ENCODE measurements at places on chromosomes 2 and 18.
A peak's percentile ranks its signal among the peaks of the same experiment; 100 is the strongest.

DNA sequence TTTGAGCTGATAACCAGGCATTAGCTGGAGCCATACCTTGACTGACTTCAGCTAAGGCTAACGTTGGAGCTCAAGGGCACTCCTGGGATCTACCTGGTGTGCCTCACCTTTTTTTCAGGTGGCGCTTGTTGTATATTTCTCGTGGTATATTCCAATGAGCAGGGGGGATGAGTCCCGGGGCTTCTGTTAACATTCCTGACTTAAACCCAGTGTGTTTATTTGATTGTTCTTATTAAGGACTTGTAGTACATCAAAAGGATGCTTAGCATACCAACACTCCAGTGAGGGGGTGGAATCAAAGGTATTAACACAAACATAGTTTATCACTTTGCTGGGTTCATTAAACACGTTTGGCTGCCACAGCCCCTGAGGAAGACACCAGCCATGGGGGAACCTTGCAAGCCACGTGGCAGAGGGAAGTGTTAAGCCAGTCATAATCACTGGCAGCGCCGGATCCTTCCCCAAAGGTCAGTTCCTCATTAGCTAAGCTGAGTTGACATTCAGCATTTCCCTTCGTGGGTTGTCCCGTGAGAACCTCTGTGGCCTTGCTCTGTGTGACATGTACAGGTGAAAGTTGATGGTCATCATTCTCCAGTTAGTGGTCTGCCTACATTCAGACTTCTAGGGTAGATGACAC lies 119.5 kb upstream of the MCFD2 start:
- DNase-seq, result no peak

GRCh38 chr18:33275843-33276242 lies 164.7 kb downstream of the CCDC178 start:
- no peak for DNase-seq

DNA sequence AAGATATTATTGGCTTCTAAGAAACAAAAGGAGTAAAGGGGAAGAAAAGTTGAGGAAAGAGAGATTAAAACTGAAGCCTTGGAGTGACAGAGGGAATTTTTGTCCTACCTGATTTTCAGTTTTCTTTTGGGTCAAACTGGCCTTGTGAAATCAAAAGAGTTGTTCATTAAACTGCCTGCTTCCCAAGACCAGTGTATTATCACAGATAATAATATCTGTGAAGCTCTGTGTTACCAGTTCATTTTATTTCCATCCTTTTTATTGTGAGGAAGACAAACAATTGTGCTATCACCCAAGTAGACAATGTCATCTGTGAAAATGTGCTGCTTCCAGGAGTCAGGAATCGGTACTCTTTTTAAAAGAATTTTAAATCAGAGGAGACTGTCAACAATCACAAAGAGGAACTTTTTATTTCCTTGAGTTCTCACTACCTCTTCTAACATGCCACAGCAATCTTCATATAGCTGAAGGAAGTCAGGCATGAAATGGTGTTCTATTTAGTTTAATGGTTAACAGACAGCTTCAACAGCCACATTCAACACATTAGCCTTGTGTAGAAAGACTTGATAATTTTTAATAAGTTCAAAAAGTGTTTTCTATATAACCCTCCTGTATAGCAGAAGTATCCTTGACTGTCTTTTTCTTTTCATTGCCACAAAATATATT lies 554.8 kb downstream of the PIK3C3 start:
- DNase-seq, result no peak

DNA sequence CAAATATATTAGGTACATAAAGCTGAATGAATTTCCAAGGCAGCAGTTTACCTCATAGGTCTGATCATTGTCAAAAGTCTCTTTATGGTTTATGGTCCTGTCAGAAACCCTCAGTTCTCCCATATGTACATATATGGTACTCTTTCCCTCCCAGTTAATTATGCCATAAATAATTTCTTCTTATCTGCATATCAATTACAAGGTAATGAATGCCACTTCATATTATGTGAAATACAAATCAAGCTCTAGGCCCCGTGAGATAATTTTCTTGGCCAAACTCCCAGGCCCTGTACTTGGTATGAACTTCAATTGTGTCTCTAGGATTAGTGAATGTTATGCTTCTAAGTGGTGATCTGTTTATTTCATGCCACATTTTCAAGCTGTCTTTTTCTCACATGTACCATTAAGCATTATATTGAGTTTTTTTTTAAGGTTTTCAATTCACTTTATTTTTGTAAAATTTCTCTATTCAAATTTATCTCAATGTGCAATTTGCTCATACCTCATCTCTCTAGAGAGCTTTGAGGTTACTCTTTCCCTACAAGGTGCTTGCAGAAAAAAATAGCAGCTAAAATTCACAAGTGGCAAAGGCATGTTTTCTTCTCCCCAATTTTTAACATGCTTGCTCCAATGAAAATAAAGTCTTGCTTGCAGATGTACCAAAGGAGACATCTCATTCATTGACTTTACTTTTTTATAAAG lies 430.6 kb upstream of the VRK2 start:
- DNase-seq, result no peak

DNA sequence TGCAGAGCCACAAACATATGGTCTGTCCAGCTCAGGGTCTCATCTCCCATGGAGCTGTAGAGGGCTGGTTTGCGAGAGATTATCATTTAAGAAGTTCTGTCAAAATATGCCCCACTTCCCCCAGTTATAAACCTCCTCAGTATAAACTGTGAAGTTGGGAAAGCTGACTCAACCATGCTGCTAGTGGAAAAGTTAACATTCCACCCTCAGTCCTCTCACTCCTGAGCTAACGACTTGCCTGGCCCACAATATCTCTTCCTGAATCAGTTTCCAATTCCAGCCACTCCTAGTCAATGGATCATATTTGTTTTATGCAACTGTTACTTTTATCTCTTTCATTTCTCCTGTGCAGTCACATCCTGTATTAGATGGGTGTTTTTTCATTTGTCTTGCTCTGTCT lies 326.2 kb downstream of the SETBP1 start:
- no peak for DNase-seq

GRCh38 chr2:164675687-164676086 lies 54.4 kb upstream of the GRB14 start:
- DNase-seq, result no peak

- DNase-seq, result no peak
Observed at GRCh38 chr18:54786206-54786605, 42.1 kb upstream of the RAB27B start.

DNA sequence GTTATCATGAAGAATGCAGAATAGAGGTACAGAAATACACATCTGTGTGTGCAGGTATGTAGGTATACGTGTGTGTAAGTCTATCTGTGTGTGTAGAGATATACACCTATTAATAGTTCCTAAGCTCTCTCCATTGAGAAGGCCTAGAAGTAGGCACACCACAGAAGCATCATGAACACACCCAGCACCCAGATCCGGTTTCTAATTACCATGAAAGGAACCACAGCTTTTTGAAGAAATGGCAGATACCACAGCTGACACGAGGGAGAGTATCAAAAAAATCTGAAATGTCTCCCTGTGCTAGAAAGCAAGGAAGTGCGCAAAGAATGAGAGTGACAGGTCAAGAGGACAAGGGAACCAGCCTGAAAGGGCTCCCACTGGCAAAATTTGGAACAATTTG lies 27.7 kb upstream of the AP1S3 start:
- no peak for DNase-seq

DNA sequence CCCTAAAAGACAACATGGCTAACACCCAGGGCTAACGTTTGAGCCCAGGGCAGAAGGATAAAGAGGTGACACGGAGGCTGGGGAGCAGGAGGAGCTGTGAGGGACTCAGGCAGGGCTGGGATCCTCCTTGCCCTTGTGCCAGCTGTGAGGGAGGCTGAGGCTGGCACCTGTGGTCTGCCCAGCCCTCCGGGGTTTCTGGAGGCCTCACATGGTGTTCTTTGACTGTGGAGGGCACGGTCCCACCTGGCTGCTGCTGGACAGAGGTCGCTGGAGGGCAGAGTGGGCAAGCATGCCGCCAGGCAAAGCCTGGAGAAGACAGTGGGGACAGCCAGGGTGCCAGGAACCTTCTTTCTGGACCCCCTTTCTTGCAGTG lies 26.8 kb upstream of the CNNM3 start:
- DNase-seq, result no peak

DNA sequence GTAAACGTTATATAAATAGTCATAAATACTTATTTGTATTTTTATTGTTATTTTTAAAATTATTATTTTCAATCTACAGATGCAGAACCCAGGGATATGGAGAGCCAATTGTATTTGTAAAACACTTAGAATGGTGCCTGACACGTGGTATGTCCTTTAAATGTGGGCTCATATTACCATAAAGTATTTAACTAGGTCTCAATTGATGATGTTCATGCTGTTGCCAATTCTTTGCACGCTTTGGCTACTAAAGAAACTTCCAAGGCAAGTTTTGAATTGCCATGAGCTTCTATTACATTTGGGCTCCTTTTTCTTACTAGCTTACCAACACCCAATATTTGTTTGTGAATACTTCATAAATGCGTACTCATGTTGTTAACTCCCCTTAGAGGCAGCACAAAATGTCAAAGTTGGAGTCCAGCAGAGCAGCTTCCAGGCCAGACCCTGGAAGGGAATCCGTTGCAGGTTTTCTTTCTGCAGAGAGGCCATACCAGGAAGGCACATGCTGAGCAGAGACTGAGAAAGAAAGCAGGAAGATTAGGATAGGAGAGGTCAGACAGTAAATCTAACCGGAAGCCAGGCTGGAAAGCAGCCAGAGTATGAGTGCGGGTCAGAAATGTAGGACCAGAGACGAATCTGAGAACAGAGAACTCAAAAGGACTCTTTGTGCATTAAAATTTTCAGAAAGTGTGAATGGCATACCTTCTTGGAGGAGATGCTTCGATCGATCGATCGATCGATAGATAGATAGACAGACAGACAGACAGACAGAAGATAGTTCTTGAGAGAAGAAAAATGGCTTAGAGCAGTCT lies 4.2 kb upstream of the NOSTRIN start:
- DNase-seq, result no peak

- DNase-seq, result peak; percentile 44
Observed at GRCh38 chr2:168348076-168348475, 100.7 kb upstream of the STK39 start.

- DNase-seq, result no peak
Observed at GRCh38 chr2:177164131-177164530, 48.5 kb upstream of the HNRNPA3 start.

- DNase-seq, result no peak
Observed at GRCh38 chr18:54183390-54183789, 41.1 kb downstream of the MBD2 start.

DNA sequence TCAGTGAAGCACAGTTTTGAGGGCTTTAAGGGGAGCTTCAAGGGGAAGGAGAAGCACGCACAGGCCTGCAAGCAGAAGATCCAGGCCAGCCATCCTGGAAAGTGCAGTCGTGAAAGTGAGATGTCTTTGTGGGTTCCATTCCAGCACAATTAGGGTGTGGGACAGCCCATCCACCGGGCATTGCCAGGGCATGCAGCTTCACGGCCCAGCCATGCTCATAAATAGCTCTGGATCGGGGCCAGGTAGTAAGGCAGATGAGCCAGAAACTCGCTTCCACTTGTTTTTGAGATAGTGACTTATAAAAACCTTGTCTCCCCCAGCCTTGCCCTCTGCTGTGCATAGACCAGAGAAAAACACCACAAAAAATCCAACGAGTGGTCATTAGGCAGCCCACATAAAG lies 21.0 kb downstream of the KDSR start:
- DNase-seq, result peak; percentile 52

DNA sequence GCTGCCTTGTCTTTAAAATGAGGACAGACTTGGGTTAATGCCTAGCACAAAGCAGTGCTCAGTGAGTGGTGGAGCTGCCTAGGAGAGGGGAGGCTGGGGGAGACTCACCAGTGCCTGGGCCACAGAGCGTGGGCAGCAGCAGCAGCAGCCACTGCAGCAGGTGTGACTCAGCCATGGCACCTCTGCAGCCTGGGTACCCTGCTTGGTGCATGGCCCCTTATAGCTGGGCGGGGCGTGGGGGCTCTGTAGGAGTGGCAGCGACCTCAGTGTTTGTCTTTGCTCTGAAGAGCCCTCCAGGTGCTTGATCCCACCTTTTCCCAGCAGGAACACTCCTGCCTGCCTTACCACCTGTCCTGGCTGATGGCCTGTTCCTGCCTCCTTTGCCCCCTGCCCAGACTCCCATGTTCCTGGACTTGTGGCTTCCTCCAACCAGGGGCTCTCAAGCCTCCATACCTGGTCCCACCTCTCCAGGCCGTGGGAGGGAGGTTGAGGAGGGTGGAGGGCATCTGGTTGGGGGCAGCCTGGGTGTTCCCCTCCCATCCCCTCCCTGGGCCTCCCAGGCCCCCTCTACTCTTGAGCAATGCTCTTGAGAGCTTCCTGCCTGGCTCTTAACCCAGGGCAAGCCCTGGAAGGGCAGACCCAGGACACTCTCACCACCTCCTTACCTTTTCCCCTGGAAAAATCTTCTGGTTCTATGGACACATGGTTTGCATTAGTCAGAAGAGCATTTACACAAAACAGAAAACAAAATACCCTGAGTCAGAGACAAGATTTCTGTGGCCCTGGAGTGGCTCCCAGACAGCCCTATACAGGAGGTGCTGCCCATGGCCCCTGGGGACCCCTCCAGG lies at the start of gene SFTPB:
Gene SFTPB, minus strand, starts transcription at position 191 of the 848 bp plus-strand sequence. Its CDS starts 16 bp downstream, at position 175.
- DNase-seq, result peak; percentile 36

GRCh38 chr2:178550352-178550751 lies 70.1 kb downstream of the PLEKHA3 start:
- DNase-seq, result no peak

- DNase-seq, result no peak
Observed at GRCh38 chr2:55163274-55163721, 68.8 kb downstream of the CLHC1 start.

GRCh38 chr2:121197369-121198091 lies 87.5 kb downstream of the TFCP2L1 start:
- peak; percentile 98 for DNase-seq

GRCh38 chr18:44786688-44787087 lies 106.0 kb downstream of the SETBP1 start:
- no peak for DNase-seq

DNA sequence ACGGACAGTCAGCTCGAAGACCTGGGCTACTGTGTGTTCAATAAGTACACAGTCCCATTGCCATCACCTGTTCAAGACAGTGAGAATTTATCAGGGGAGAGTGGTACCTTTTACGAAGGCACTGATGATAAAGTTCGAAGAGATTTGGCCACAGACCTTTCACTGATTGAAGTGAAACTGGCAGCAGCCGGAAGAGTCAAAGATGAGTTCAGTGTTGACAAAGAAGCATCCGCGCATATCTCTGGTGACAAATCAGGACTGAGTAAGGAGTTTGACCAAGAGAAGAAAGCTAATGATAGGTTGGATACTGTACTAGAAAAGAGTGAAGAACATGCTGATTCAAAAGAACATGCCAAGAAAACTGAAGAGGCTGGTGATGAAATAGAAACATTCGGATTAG lies 76.9 kb upstream of the UNC80 start:
- DNase-seq, result no peak

DNA sequence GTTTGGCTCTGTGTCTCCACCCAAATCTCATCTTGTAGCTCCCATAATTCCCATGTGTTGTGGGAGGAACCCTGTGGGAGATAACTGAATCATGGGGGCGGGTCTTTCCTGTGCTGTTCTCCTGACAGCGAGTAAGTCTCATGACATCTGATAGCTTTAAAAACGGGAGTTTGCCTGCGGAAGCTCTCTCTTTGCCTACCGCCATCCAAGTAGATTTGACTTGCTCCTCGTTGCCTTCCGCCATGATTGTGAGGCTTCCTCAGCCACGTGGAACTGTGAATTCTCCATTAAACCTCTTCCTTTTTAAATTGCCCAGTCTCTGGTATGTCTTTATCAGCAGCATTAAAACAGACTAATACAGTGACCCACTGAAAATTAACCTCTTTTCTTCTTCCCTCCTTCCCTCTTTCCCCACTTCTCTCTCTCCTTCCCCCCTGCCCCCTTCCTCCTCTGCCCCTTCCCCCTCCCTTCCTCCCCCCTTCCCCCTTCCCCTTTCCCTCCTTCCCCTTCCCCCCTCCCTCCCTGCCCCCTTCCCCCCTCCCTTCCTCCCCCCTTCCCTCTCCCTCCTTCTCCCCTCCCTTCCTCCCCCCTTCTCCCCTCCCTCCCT lies 818.8 kb downstream of the SLC4A3 start:
- DNase-seq, result no peak
